ENCODE measurements at places on chromosomes 3 and 15.

DNA sequence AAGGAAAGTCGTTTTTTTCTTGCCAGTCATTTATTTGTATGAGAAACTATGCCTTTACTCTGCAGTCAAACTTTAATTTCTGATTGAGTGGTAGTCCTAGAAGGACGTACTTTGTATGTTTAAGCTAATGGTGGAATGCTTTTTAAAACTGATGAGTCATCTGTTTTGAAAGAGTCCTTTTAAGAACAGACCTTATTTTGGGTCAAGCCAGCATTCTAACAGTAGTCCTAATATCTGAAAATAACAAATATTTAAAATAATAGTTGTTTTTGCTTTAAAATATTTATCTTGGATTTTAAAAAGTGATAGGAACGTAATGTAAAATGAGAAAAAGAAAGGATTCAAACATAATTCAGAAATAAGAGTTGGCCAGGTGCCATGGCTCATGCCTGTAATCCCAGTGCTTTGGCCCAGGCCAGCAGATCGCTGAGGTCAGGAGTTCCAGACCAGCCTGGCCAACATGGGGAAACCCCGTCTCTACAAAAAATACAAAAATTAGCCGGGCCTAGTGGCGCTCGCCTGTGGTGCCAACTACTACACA, 1.3 kb upstream of the LRRC58 start:
- DNase-seq, result no peak

DNA sequence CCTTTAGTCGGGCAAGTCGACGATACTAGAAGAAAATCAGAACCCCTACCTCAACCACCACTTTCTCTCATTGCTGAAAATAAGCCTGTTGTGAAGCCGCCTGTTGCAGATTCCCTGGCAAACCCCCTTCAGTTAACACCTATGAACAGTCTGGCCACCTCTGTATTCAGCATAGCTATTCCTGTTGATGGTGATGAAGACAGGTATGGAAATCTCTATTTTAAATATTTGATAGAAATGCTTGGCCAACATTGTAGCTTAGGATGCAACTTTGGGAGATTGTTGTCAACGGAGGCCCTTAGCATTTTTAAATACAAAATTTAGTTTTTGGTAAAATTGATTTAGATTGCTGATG, 3.0 kb downstream of the TSC22D2 start:
- no peak for DNase-seq

- no peak for DNase-seq
Measured at GRCh38 chr3:156181509-156181908, 61.1 kb downstream of the KCNAB1 start.

DNA sequence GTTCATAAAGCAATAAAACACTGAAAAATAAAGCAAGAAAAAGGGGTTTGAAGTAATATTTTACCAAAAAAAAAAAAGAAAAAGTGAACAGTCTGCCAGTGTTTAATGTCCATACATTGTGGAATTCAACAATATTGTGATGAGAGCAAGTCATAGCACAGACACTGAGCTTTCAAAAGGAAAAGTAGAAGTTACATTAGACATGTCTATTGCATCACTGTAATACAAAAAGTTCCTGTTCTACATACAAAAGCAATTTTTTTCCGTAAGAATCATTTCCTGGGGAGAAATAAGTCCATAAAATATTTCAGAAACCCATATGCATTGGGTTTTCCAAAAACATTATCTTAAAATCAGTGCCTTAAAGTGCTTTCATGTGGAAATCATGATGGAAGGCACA, 11.8 kb upstream of the HDC start:
- no peak for DNase-seq

GRCh38 chr15:76107169-76107568, 47.4 kb downstream of the TMEM266 start:
- DNase-seq, result no peak

DNA sequence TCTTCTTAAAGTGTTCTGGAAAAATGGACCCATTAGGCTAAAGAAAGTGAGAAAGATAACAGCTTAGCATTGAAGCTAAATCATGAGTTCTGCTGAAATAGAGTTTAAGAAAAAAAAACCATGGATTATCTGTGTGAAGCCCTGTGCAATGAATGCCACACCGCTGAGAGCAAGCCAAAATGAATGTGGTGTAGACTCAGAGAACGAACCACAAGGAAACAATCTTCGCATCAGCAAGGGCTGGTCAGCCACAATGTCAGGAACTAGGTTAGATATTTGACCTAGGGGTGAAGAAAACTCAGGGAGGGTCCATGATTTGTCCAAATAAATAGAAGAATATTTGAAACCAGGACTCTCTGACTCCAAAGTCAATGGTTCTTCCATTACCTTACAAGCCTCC, 91.4 kb upstream of the MEX3B start:
- DNase-seq, result no peak

- DNase-seq, result no peak
Measured at GRCh38 chr3:149120051-149120972, 9.1 kb upstream of the HPS3 start.

Measured in stimulated activated CD8-positive, alpha-beta memory T cell treated with anti-CD3 and anti-CD28 coated beads, Interleukin-4, amount 100 ng/mL, for 1 hour (primary cell).